ENCODE measurements at places on chromosomes 3 and 15. TPM values are rescaled to one million over a fixed set of nuclear protein-coding genes. Genes with fewer than 3 reads are reported as not detected.

The ACP3 gene
- 57.5 TPM for total RNA-seq

The RTP3 gene
- total RNA-seq: not detected

The LCMT2 gene
- total RNA-seq: 7.8 TPM

The SPG21 gene
- 48.7 TPM for total RNA-seq

The ULK3 gene
- 43.3 TPM for total RNA-seq

The ACKR2 gene
- 1.1 TPM for total RNA-seq

Measured in esophagus mucosa (tissue), 1 donor.